ENCODE measurements at places on chromosomes 6 and 20. TPM values are rescaled to one million over a fixed set of nuclear protein-coding genes. Genes with fewer than 3 reads are reported as not detected.

- DNase-seq: no peak
- no peak overlapping the region for H3K4me3 ChIP-seq
- H3K36me3 ChIP-seq: no peaks in the 10 kb centered on the region
- H3K4me1 ChIP-seq: no peaks in the 10 kb centered on the region
Observed at GRCh38 chr6:155412335-155412734, 43.3 kb downstream of the NOX3 start.

GRCh38 chr6:12851123-12851695, 134.6 kb downstream of the PHACTR1 start:
- no peak overlapping the region for H3K4me3 ChIP-seq
- DNase-seq: no peak
- H3K27ac ChIP-seq: no peak overlapping the region
- H3K27me3 ChIP-seq: no peaks in the 10 kb centered on the region
- peaks cover 14% of the 10 kb centered on the region for H3K4me1 ChIP-seq
- no peaks in the 10 kb centered on the region for H3K36me3 ChIP-seq

- no peaks in the 10 kb centered on the region for H3K27me3 ChIP-seq
- H3K4me3 ChIP-seq: no peak overlapping the region
- no peak overlapping the region for H3K27ac ChIP-seq
- DNase-seq: no peak
- H3K4me1 ChIP-seq: peaks cover 6% of the 10 kb centered on the region
- no peaks in the 10 kb centered on the region for H3K36me3 ChIP-seq
Observed at GRCh38 chr6:165823609-165824326, 160.7 kb upstream of the PDE10A start.

GRCh38 chr6:21599051-21599696, 5.6 kb downstream of the SOX4 start:
- no peaks in the 10 kb centered on the region for H3K27me3 ChIP-seq
- no peak for DNase-seq
- H3K36me3 ChIP-seq: peaks cover 47% of the 10 kb centered on the region
- peak overlapping the region; percentile 99 for H3K4me3 ChIP-seq

DNA sequence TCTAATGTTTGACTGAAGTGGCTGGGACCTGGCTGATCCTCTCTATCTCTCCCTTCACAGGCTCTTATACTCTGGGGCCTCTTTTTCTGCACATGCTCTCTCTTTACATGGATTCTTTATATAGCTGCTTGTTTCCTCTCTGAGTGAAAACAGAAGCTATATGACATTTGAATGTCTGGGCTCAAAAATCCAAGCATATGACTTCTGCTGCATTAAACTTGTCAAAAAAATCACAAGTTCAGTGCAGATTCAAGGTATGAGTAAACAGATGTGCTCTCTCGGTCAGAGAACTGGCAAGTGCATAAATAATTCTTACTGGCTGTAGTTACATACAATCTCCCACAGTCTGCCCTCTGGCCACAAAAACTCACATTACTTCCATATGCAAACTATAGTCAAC, 96.6 kb downstream of the LCA5 start:
- H3K27ac ChIP-seq: no peak overlapping the region
- no peaks in the 10 kb centered on the region for H3K4me1 ChIP-seq
- peaks cover 30% of the 10 kb centered on the region for H3K36me3 ChIP-seq
- no peak for DNase-seq
- no peaks in the 10 kb centered on the region for H3K27me3 ChIP-seq
- H3K4me3 ChIP-seq: no peak overlapping the region

Gene PTGIS
- 18.9 TPM for total RNA-seq

GRCh38 chr6:53862662-53863462, 68.1 kb downstream of the LRRC1 start:
- H3K4me1 ChIP-seq: no peaks in the 10 kb centered on the region
- DNase-seq: no peak
- H3K4me3 ChIP-seq: no peak overlapping the region
- H3K27ac ChIP-seq: no peak overlapping the region

- H3K36me3 ChIP-seq: peaks cover 39% of the 10 kb centered on the region
- no peak overlapping the region for H3K4me3 ChIP-seq
- no peak for DNase-seq
- H3K27me3 ChIP-seq: no peaks in the 10 kb centered on the region
Observed at GRCh38 chr6:49490633-49491032, 9.1 kb upstream of the GLYATL3 start.

Gene CALHM6
- 0.68 TPM for total RNA-seq

Gene USP49
- total RNA-seq: 18.7 TPM

GRCh38 chr20:63733579-63734081, 2.8 kb upstream of the LIME1 start:
- H3K4me3 ChIP-seq: no peak overlapping the region
- peaks cover 31% of the 10 kb centered on the region for H3K36me3 ChIP-seq
- H3K27me3 ChIP-seq: no peaks in the 10 kb centered on the region
- H3K4me1 ChIP-seq: no peaks in the 10 kb centered on the region
- DNase-seq: no peak

Gene NRN1
- total RNA-seq: not detected

Gene RIPOR2
- total RNA-seq: 5.0 TPM

Gene TCF15
- 2.0 TPM for total RNA-seq

DNA sequence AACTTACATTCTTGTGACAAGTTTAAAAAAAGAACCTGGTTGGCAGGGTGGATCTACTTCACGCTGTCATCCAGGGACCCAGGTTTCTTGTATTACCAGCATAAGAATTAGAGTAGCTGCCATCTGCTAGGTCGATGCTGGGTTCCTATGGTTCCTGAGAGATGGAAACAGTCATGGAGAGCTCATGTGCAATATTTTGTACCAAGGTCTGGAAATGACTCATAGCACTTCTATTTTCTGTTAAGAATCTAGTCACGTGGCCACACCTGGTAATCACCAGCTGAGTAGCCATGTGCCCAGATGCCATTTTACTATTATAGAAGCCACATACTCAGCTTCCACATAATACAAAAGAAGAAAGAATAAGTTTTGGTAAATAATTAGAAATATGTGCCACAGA, 171.3 kb downstream of the CD83 start:
- no peak for DNase-seq
- no peaks in the 10 kb centered on the region for H3K27me3 ChIP-seq
- H3K4me3 ChIP-seq: no peak overlapping the region
- H3K36me3 ChIP-seq: peaks cover 62% of the 10 kb centered on the region
- H3K27ac ChIP-seq: no peak overlapping the region
- H3K4me1 ChIP-seq: peaks cover 8% of the 10 kb centered on the region

GRCh38 chr6:118986312-118986711, 51.4 kb upstream of the MCM9 start:
- H3K4me3 ChIP-seq: no peak overlapping the region
- H3K27me3 ChIP-seq: no peaks in the 10 kb centered on the region
- no peak overlapping the region for H3K27ac ChIP-seq
- H3K4me1 ChIP-seq: no peaks in the 10 kb centered on the region

DNA sequence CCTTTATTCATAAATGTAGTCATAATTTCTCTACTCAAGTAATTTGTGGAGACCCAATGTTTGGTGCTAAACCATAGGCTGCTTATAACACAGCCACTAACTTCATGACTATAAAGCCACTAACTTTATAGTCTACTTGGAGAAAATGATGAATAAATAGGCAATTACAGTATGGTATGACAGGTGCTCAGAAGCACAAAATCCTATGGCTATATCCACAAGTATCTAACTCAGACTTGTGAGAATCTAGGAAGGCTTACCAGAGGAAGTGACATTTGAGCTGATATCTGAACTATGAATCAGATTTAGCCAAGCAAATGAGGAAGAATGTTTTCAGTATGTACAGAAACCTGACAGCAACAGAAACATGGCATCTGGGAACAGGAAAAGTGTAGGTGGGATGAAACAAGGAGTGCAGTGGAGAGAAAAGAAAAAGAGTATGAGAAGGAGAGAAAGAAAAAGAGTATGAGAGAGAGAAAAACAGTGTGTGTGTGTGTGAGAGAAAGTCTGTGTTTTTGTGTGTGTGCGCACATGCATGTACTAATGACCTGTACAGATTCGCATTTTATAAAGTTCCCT, 59.9 kb downstream of the REV3L start:
- no peaks in the 10 kb centered on the region for H3K27me3 ChIP-seq
- H3K4me1 ChIP-seq: no peaks in the 10 kb centered on the region
- DNase-seq: no peak
- peaks cover 2% of the 10 kb centered on the region for H3K36me3 ChIP-seq

GRCh38 chr6:34138191-34138590, 7.7 kb downstream of the GRM4 start:
- no peaks in the 10 kb centered on the region for H3K36me3 ChIP-seq
- H3K4me3 ChIP-seq: peak overlapping the region; percentile 59

- H3K36me3 ChIP-seq: no peaks in the 10 kb centered on the region
- no peak for DNase-seq
- H3K4me3 ChIP-seq: no peak overlapping the region
- H3K4me1 ChIP-seq: peaks cover 2% of the 10 kb centered on the region
- no peaks in the 10 kb centered on the region for H3K27me3 ChIP-seq
Observed at GRCh38 chr20:50019466-50020256, 36.9 kb downstream of the SNAI1 start.

DNA sequence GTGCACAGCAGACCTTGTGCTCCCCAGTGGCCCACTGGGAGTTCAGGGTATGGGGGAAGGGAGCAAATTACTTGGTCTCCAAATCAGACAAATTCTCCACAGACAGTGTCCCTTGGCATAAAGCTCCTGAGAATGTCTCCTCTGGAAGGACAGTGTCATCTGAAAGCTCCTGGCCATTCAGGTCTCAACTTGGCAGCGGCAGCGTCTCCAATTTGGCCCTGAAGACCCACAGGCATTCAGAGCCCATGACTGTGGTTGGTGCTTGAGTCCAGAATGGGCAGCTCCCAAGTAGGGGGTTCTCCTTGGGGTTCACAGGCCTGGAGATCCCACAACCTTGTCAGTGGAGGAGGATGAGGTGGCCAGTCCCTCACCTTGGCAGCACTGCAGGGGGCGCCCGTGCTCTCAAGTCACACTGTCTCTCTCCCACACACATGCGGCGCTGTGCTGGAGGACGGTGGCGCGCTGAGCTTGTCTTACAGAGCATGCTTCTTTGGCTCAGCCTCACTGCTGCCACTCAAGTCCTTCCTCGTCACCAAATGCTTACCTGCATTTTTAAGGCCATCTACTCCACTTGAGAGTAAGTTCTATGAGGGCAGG, 20.7 kb downstream of the DYNLRB1 start:
- no peak overlapping the region for H3K4me3 ChIP-seq
- peak; percentile 68 for DNase-seq
- peaks cover 37% of the 10 kb centered on the region for H3K36me3 ChIP-seq
- no peaks in the 10 kb centered on the region for H3K27me3 ChIP-seq
- no peaks in the 10 kb centered on the region for H3K4me1 ChIP-seq

- peaks cover 58% of the 10 kb centered on the region for H3K36me3 ChIP-seq
- no peak overlapping the region for H3K4me3 ChIP-seq
- no peaks in the 10 kb centered on the region for H3K27me3 ChIP-seq
- H3K27ac ChIP-seq: no peak overlapping the region
- no peaks in the 10 kb centered on the region for H3K4me1 ChIP-seq
- DNase-seq: no peak
Observed at GRCh38 chr6:157198425-157199279, 124.7 kb downstream of the TMEM242 start.

Gene LAMA4
- total RNA-seq: 1.0 TPM

Gene TP53TG5
- total RNA-seq: not detected

Gene C6orf15
- total RNA-seq: not detected

GRCh38 chr6:129578315-129578714, 131.7 kb downstream of the ARHGAP18 start:
- H3K4me3 ChIP-seq: no peak overlapping the region
- no peaks in the 10 kb centered on the region for H3K36me3 ChIP-seq
- H3K27ac ChIP-seq: no peak overlapping the region
- no peaks in the 10 kb centered on the region for H3K4me1 ChIP-seq
- no peak for DNase-seq

Gene PTPRA
- total RNA-seq: 47.8 TPM

Gene HLA-A
- total RNA-seq: 252 TPM

- no peaks in the 10 kb centered on the region for H3K4me1 ChIP-seq
- H3K4me3 ChIP-seq: no peak overlapping the region
- no peaks in the 10 kb centered on the region for H3K36me3 ChIP-seq
- no peaks in the 10 kb centered on the region for H3K27me3 ChIP-seq
- DNase-seq: no peak
Observed at GRCh38 chr6:132673376-132674094, 14.6 kb upstream of the TAAR1 start.

Gene PTPN1
- total RNA-seq: 30.8 TPM

Gene SEL1L2
- total RNA-seq: not detected

- H3K27ac ChIP-seq: no peak overlapping the region
- DNase-seq: no peak
- H3K36me3 ChIP-seq: no peaks in the 10 kb centered on the region
- no peak overlapping the region for H3K4me3 ChIP-seq
- H3K27me3 ChIP-seq: no peaks in the 10 kb centered on the region
Observed at GRCh38 chr6:43858161-43859153, 88.4 kb downstream of the VEGFA start.

Gene KCNK16
- not detected for total RNA-seq

- no peak overlapping the region for H3K27ac ChIP-seq
- H3K4me1 ChIP-seq: no peaks in the 10 kb centered on the region
- no peaks in the 10 kb centered on the region for H3K36me3 ChIP-seq
- H3K4me3 ChIP-seq: no peak overlapping the region
Observed at GRCh38 chr6:17725083-17725482, 18.4 kb upstream of the NUP153 start.

Gene RNF146
- 20.4 TPM for total RNA-seq

Gene NCOA7
- 7.1 TPM for total RNA-seq

Gene GSTA5
- not detected for total RNA-seq

- no peaks in the 10 kb centered on the region for H3K36me3 ChIP-seq
- no peaks in the 10 kb centered on the region for H3K27me3 ChIP-seq
- H3K4me3 ChIP-seq: no peak overlapping the region
- DNase-seq: no peak
Observed at GRCh38 chr6:168031411-168031971, 34.0 kb downstream of the KIF25 start.

DNA sequence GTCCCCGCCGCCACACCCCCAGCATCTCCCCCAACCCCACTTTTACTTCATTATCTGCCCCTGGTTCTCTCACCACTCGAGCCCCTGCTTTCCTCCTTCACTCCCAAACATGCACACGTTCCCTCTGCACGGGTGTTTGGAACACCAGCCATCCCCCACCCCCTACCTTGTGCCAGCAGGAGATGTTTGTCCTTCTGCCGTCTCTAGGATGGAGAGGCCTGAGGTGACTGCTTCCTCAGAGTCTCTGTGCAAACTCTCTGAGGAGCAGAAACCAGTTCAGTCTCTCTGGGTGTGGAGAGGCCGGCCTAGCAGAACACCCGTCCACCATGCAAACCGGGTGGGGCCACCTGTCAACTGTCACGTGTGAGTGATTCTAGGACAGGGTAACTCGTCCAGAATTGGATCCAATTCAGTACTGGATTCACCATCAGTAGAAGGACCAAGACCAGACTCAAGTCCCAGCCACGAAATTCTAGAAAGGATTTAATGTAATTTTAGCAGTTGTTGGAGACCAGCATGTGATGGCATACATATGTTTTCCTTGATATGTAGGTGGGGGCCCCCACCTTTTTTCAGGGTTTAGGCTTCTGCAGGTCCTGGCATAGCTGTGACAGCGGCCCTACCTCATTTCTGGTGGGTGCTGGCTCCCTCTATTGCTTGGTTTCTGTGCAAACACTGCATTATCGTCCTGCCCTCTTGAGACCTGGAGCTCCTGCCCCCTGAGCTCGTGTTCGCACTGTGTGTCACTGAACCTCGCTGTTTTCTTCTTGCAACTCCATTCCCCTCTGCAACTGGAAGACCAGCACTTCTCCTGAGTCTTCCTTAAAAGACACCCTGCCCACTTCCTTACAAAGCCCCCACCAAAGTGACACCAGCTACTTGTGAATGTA, at the start of gene RAET1E:
TSS of gene RAET1E (minus strand) at position 259 of the 890 bp plus-strand sequence. CDS start 7,212 bp downstream, outside the sequence.
- H3K27me3 ChIP-seq: no peaks in the 10 kb centered on the region
- DNase-seq: no peak
- no peak within 1 kb of the TSS for H3K27ac ChIP-seq
- H3K36me3 ChIP-seq: no peaks in the 10 kb centered on the region
- no peak within 1 kb of the TSS for H3K4me3 ChIP-seq
- no peaks in the 10 kb centered on the region for H3K4me1 ChIP-seq

Data from H9 (cell line).